CD4-positive, alpha-beta T cell treated with Interleukin-6 at 100 ng/mL for 8 hours (primary cell): ENCODE measurements at places on chromosomes 3 and 15.

- DNase-seq: no peak
These were observed 200.8 kb upstream of the GOLGA6L4 start for GRCh38 chr15:84034578-84035398.

DNA sequence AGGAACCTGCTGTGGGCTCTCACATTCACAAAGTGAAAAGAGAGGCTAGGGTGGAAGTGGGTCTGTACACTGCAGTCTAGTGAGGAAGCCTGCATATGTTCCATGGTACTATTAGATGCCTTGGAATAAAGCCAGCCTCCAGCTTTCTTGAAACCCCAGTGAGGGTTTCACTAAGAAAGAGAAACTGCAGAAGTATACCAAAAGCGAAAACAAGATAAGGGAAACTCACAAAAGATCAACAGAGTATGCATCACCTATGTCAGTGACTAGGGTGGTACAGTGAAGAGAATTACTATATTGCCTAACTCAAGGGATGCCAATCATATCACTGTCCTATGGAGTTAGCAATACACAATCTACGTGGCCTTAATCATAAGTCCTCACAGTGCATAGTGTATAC is 212.5 kb upstream of the GADL1 start:
- DNase-seq: no peak

DNA sequence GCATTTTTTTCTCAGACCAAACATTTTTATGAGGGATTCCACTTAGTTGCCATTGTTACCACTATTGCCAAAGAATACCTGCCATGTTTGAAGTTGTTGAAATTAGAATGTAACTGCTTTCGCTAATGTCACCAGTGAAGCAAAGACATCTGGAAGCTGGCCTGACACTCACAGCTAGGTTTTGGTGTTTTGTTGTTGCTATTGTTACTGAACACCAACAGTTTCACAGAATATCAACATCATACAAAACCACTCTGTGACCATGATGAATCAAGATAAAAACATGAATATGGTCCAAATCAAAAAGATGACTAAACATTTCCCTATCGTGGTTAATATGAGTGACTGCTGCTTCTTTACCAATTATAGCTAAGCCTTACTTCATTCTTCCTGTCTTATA is 6.9 kb upstream of the CFAP20DC start:
- no peak for DNase-seq

GRCh38 chr15:78205856-78206255 is 28.5 kb downstream of the ACSBG1 start:
- DNase-seq: no peak

GRCh38 chr3:18208856-18209255 is 216.3 kb downstream of the SATB1 start:
- no peak for DNase-seq
